ENCODE measurements at places on chromosomes 12 and 14. TPM values are rescaled to one million over a fixed set of nuclear protein-coding genes. Genes with fewer than 3 reads are reported as not detected.

TOMM20L gene
- total RNA-seq: not detected

GZMB gene
- not detected for total RNA-seq

KRT2 gene
- total RNA-seq: not detected

TMEM119 gene
- total RNA-seq: 358 TPM

MIP gene
- total RNA-seq: not detected

PRORP gene
- 12.1 TPM for total RNA-seq

RHEBL1 gene
- 0.33 TPM for total RNA-seq

TMTC2 gene
- total RNA-seq: 9.0 TPM

LRP1-AS gene
- total RNA-seq: not detected

TAS2R30 gene
- 4.0 TPM for total RNA-seq

NRIP2 gene
- total RNA-seq: 0.17 TPM

SERPINA1 gene
- under 0.01 TPM for total RNA-seq

LTB4R gene
- 1.0 TPM for total RNA-seq

EPYC gene
- not detected for total RNA-seq

RAD52 gene
- total RNA-seq: 19.2 TPM

DEPDC4 gene
- 1.2 TPM for total RNA-seq

GSG1 gene
- 0.26 TPM for total RNA-seq

MYO1H gene
- not detected for total RNA-seq

OR11H6 gene
- total RNA-seq: not detected

IRAK3 gene
- total RNA-seq: 7.4 TPM

TMEM132D gene
- total RNA-seq: not detected

ZNF385A gene
- 2.3 TPM for total RNA-seq

ASIC1 gene
- 1.8 TPM for total RNA-seq

Data from fibroblast of lung (primary cell).